Epithelial cell of proximal tubule (primary cell): ENCODE measurements at places on chromosomes 4 and X.

- DNase-seq = no peak
Observed at GRCh38 chr4:104025251-104025650, 305.5 kb upstream of the TACR3 start.

DNA sequence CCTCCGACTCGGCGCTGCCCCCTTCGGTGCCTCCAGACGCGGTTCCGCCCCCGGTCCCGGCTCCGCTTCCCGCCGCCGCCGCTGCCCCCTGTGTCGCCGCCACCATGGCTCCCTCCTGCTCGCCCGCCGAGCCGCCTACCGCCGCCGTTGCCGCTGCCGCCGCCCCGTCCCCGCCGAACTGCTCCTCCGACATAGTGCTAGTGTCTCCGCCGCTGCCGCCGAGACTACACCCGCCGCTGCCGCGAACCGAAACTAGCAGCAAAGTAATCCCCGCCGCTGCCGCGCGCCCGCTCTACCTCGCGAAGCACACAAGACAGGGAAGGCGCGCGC, 340 bp downstream of the HNRNPD start:
- DNase-seq = no peak

- DNase-seq = no peak
Observed at GRCh38 chr4:179626687-179627086, 2184.4 kb upstream of the AGA start.

DNA sequence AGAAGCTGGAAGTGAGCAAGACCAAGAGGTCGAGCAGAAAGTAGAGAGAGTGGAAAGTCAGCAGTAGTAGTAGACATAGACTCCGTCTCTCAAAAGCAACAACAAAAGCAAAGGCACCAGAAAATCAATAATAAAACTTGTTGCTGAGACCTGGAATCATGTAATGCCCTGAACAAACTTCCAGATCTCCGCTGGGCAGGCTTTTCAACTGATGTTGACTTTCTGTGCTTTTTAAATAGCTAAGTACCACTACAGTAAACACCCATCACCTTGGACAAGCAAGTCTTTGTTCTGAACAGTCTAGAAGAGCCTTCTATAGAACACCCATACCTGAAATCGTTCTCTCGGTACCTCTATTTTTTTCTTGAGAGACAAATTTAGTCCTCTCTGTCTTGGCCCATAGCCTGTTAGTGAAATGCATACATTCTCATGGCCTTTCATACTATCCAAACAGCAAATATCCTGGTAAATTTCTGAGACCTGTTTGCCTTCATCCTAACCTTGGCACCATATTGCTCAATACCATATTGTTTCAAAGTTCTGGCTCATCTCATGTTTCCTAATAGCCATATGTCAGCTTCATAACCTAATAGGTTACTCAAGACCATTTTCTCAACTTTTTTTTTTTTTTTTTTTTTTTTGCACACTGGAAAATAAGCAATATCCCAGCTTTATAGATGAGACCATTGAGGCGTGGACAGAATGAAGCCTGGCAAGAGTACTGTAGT, 200.6 kb upstream of the RBPJ start:
- DNase-seq = no peak

- no peak for DNase-seq
Observed at GRCh38 chrX:120140293-120140981, 18.0 kb upstream of the RHOXF2 start.

- DNase-seq = peak; percentile 64
Observed at GRCh38 chr4:16125571-16126445, 42.0 kb upstream of the PROM1 start.

DNA sequence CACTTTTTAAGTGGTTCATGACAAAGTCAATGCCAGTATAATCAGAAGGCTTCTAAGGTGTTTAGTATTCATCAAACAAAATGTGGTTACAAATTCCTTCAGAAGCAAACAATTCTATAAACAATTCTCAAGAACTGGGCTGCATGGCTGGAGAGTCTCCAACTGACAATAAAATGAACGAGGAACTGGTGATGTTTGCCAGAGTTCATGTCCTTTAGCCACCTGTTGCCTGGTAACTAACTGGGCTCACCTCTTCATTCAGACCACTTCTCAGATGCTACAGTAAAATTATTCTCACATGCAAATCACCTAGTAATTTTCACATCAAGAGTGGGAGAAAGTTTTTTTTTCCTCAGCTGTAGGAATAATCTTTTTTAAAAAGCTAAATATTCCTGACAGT, 53.3 kb downstream of the CAMK2D start:
- DNase-seq = no peak

- DNase-seq = no peak
Observed at GRCh38 chrX:106415276-106415895, 196.4 kb upstream of the RADX start.

GRCh38 chr4:5636766-5637670, 71.3 kb downstream of the EVC2 start:
- no peak for DNase-seq

GRCh38 chr4:165328101-165328425, 594 bp downstream of the MSMO1 start:
- no peak for DNase-seq
